ENCODE measurements at places on chromosomes 11 and 22. TPM values are rescaled to one million over a fixed set of nuclear protein-coding genes. Genes with fewer than 3 reads are reported as not detected.

Gene XRRA1
- total RNA-seq: 4.4 TPM

Gene GALNT18
- 32.5 TPM for total RNA-seq

Gene MMP12
- 0.06 TPM for total RNA-seq

Gene MRGPRE
- total RNA-seq: 0.17 TPM

Gene GUCD1
- total RNA-seq: 47.7 TPM

Gene OR52L1
- not detected for total RNA-seq

Gene SMIM35
- not detected for total RNA-seq

Gene OR52B6
- not detected for total RNA-seq

Gene CCDC73
- not detected for total RNA-seq

Gene RGL4
- total RNA-seq: not detected

Gene ATF4
- total RNA-seq: 353 TPM

Gene TESMIN
- 7.3 TPM for total RNA-seq

Gene FGF19
- total RNA-seq: 0.12 TPM

Gene IRAG1
- 0.06 TPM for total RNA-seq

Gene OR52N4
- not detected for total RNA-seq

Gene KCNK4
- 0.07 TPM for total RNA-seq

Gene SEZ6L
- not detected for total RNA-seq

Gene WT1
- 4.8 TPM for total RNA-seq

Gene YPEL4
- total RNA-seq: 0.39 TPM

Gene TEX12
- not detected for total RNA-seq

Gene KLHL35
- 0.83 TPM for total RNA-seq
